ENCODE measurements at places on chromosomes 5 and 9. TPM values are rescaled to one million over a fixed set of nuclear protein-coding genes. Genes with fewer than 3 reads are reported as not detected.

- H3K36me3 ChIP-seq = no peaks in the 10 kb centered on the region
- H3K27ac ChIP-seq = peak overlapping the region; percentile 50
- peak; percentile 85 for DNase-seq
- H3K27me3 ChIP-seq = no peaks in the 10 kb centered on the region
- H3K4me3 ChIP-seq = peak overlapping the region; percentile 4
Observed at GRCh38 chr9:34451545-34451944, 6.8 kb downstream of the FAM219A start.

- no peak overlapping the region for H3K4me3 ChIP-seq
- H3K27ac ChIP-seq = no peak overlapping the region
- no peaks in the 10 kb centered on the region for H3K27me3 ChIP-seq
- H3K36me3 ChIP-seq = no peaks in the 10 kb centered on the region
- no peaks in the 10 kb centered on the region for H3K4me1 ChIP-seq
- no peak for DNase-seq
Observed at GRCh38 chr5:138841531-138841930, 33.6 kb downstream of the LRRTM2 start.

- peaks cover 12% of the 10 kb centered on the region for H3K27me3 ChIP-seq
- no peak overlapping the region for H3K27ac ChIP-seq
- H3K4me3 ChIP-seq = no peak overlapping the region
- no peaks in the 10 kb centered on the region for H3K36me3 ChIP-seq
- DNase-seq = no peak
Observed at GRCh38 chr5:142364251-142365145, 39.7 kb upstream of the SPRY4 start.

- peak; percentile 97 for DNase-seq
- H3K4me1 ChIP-seq = peaks cover 76% of the 10 kb centered on the region
- H3K27ac ChIP-seq = peak overlapping the region; percentile 100
Observed at GRCh38 chr5:180803181-180804128, 849 bp upstream of the MGAT1 start.

DNA sequence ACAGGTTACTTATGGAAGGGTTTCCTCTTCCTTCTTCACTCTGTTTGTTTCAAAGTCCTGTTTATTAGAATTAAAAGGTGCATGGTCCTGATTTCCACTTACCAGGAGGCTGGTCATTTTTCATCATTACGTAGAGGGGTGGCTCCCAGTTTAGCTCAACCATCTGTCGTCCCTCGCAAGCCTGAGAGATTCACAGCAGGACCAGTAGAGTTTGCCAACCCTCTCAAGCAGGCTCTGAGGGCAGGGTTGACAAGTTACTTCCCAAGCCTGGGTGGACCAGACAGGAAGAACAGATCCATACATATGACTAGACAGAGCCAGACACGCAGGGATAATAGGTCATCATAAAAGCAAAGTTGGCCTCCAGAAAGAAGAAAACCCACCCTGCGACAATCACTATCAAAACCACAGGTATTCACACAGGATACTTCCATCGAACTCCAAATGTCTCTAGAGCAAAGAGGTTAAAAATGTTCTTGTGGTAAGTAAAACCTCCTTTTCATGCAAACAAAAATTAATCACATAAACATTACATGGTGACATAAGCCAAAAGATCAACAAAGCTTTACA lies 151.9 kb downstream of the ELAVL2 start:
- no peaks in the 10 kb centered on the region for H3K27me3 ChIP-seq

PLPP6 gene
- 10.2 TPM for total RNA-seq

WDR55 gene
- 40.6 TPM for total RNA-seq

FBLL1 gene
- total RNA-seq = not detected

ADAMTS16 gene
- total RNA-seq = not detected

MOB3B gene
- total RNA-seq = 0.29 TPM

Data from activated CD8-positive, alpha-beta memory T cell treated with anti-CD3 and anti-CD28 coated beads, Interleukin-2, amount 10 ng/mL, durations not matched to agents 7 days and 5 days (primary cell).